ENCODE measurements at places on chromosomes 16 and 17.

- no peak for DNase-seq
These were observed 87.3 kb upstream of the IRX5 start for GRCh38 chr16:54843424-54843750.

GRCh38 chr17:29698019-29698777 is 75.5 kb upstream of the CORO6 start:
- no peak for DNase-seq

- DNase-seq = no peak
These were observed 1.1 kb upstream of the ZNF200 start for GRCh38 chr16:3235856-3236669.

- no peak for DNase-seq
These were observed 1.1 kb upstream of the USP32 start for GRCh38 chr17:60392845-60393702.

- DNase-seq = no peak
These were observed 36.7 kb downstream of the SALL1 start for GRCh38 chr16:51114382-51114781.

GRCh38 chr17:74497471-74497870 is 31.0 kb downstream of the CD300A start:
- DNase-seq = no peak

GRCh38 chr16:76577003-76577402 is 299.8 kb downstream of the CNTNAP4 start:
- DNase-seq = no peak

DNA sequence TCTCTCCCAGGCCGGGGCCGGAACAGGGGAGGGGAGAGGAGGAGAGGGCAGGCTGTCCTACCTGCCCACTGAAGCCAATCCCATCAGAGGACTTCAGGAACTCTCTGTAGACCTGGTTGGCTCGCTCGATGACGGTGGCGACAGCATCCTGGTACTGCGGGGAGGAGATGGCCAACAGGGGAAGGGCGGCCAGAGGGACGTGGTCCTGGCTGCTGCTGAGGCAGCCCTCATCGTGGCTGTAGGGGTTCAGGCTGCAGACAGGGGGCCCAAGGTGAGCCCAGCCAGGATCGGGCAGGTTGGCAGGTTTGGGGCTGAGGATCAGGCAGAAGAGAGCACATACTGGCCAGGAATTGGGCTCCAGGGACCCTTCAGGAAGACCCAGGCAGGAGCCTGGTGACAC is 34.2 kb downstream of the PIMREG start:
- DNase-seq = no peak

GRCh38 chr16:87628940-87629339 is 26.6 kb downstream of the JPH3 start:
- no peak for DNase-seq

- no peak for DNase-seq
These were observed 53.0 kb downstream of the EPN2 start for GRCh38 chr17:19290066-19290705.
